Right ventricle myocardium inferior (tissue), 1 donor: ENCODE measurements at places on chromosomes 13 and 19. TPM values are rescaled to one million over a fixed set of nuclear protein-coding genes. Genes with fewer than 3 reads are reported as not detected.

DNA sequence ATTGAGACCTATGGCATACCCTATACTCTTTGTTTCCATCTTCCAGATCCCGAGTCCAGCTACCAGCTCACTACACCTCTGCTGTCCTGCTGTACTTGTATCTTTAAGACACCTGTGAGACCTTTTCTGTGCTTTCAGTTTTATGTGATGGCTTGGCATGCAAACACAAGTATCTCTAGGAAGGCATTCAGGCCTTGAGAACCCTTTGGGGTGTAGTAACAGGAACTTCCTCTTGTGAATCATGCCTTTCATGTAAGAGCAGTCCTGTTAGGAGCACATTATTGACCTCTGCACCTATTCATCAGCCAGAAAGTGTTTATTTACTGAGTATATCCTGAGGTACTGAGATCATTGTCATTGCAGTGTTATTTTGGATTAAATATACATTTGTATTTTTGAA lies 87.0 kb upstream of the HTR2A start:
- no peak for DNase-seq

GRCh38 chr19:28932446-28932845 lies 280.5 kb downstream of the UQCRFS1 start:
- DNase-seq, result no peak

GRCh38 chr13:113839536-113840204 lies 24.2 kb downstream of the GAS6 start:
- DNase-seq, result peak; percentile 74

GRCh38 chr13:33536601-33537000 lies 251.0 kb upstream of the STARD13 start:
- DNase-seq, result no peak

DNA sequence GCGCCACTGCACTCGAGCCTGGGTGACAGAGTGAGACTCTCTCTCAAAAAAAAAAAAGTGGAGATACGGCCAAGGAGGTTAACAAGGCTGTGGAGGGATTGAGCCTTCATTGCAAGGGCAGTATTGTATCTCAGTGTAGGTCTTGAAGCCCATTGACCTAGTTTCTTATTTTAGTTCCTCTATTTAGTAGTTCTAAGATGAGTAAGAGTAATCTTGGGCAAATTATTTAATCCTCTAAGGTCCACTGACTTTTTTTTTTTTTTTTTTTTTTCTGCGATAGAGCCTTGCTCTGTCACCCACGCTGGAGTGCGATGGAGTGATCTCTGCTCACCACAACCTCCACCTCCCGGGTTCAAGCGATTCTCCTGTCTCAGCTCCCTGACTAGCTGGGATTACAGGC lies 14.3 kb upstream of the ILF3 start:
- DNase-seq, result no peak

Gene RASL11A
- 10.6 TPM for total RNA-seq

Gene ITGBL1
- total RNA-seq, result 8.6 TPM

Gene ZNF565
- 4.6 TPM for total RNA-seq
